ENCODE measurements at places on chromosomes 6 and 20. TPM values are rescaled to one million over a fixed set of nuclear protein-coding genes. Genes with fewer than 3 reads are reported as not detected.

Gene DNAJC5
- total RNA-seq = 57.9 TPM

Gene MAP7
- total RNA-seq = 2.2 TPM

Gene C20orf144
- total RNA-seq = not detected

Gene UNC5CL
- 1.0 TPM for total RNA-seq

Gene TSPO2
- not detected for total RNA-seq

Gene C6orf15
- not detected for total RNA-seq

Gene DUSP15
- total RNA-seq = 19.3 TPM

Gene CST8
- total RNA-seq = not detected

Gene LPIN3
- 5.9 TPM for total RNA-seq

Gene HLA-DMA
- total RNA-seq = 0.76 TPM

Gene SLC22A16
- not detected for total RNA-seq

Gene SRSF12
- 12.1 TPM for total RNA-seq

Gene GPR6
- total RNA-seq = not detected

Gene MICB
- 3.6 TPM for total RNA-seq

Gene FAM162B
- not detected for total RNA-seq

Gene IP6K3
- total RNA-seq = 2.7 TPM

Gene PPP1R18
- total RNA-seq = 175 TPM

Gene HTR1E
- 0.34 TPM for total RNA-seq

Gene ZNF341
- total RNA-seq = 3.3 TPM

Gene ZC2HC1B
- not detected for total RNA-seq

Gene DEFB124
- total RNA-seq = not detected

Gene VSX1
- not detected for total RNA-seq

Gene POPDC3
- 10.9 TPM for total RNA-seq

Gene TOX2
- total RNA-seq = 11.0 TPM
